ENCODE measurements at places on chromosomes 2 and 18.

GRCh38 chr2:159071190-159071915 lies 102.9 kb downstream of the TANC1 start:
- DNase-seq = no peak

DNA sequence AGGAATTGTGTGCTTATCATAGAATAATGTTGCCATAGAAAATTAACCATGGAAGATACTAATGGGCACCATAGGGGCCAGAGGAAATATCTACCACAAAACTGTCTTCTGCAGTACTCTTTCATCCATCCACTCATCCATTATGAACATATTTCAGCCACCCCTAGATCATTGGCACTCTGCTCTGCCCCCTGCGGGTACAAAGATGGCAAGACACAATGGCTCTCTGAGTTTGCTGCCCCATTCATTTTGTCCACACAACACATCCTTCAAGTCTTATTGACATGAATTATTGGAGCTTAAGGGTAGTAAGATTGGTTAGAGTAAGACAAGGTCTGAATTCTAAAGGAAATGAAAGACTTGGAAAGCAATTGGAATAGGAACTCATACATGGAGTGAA lies 1224.7 kb upstream of the CELF4 start:
- DNase-seq = no peak

DNA sequence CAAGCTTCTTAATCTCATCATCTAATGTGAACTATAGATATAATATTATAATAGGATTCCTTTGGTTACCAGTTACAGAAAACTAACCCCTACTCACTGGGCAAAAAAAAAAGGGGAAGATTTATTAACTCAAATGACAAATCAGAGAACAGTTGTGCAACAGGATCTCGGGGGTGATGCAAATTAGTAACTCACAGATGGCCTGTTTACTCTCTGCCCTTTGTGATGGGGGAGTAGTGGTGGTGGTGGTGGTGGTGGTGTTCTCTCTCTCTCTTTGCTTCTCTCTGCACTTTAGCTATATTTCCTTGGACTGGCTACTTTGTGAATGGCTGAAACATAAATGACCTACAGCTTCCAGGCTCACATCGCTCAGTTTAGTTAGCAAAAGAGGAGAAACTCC lies 59.0 kb downstream of the TMEM247 start:
- peak; percentile 20 for DNase-seq

DNA sequence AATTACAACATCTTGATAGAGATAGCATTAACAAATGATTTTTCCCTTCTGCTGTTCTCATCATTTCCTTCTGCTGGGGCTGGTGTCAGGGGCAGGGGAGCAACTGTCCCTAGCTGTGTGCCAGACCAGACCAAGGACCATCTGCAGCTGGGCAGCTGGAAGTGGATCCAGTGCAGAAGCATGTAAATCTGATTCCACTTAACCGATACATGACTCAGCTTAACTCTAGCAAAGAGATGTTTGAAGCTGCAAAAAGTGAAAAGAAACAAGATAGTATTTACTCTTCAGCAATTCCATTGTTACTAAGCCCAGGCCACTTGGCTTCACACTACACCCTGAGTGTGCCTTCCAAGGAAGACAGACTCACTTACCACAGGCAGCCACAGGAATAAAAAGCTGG lies 151.1 kb downstream of the GALNT1 start:
- no peak for DNase-seq

GRCh38 chr2:112712903-112713584 lies 7.8 kb upstream of the NT5DC4 start:
- DNase-seq = peak; percentile 78

- DNase-seq = no peak
These were observed 14.5 kb downstream of the SLC39A10 start for GRCh38 chr2:195671563-195671962.

GRCh38 chr2:239326831-239327535 lies 73.8 kb downstream of the HDAC4 start:
- peak; percentile 30 for DNase-seq

DNA sequence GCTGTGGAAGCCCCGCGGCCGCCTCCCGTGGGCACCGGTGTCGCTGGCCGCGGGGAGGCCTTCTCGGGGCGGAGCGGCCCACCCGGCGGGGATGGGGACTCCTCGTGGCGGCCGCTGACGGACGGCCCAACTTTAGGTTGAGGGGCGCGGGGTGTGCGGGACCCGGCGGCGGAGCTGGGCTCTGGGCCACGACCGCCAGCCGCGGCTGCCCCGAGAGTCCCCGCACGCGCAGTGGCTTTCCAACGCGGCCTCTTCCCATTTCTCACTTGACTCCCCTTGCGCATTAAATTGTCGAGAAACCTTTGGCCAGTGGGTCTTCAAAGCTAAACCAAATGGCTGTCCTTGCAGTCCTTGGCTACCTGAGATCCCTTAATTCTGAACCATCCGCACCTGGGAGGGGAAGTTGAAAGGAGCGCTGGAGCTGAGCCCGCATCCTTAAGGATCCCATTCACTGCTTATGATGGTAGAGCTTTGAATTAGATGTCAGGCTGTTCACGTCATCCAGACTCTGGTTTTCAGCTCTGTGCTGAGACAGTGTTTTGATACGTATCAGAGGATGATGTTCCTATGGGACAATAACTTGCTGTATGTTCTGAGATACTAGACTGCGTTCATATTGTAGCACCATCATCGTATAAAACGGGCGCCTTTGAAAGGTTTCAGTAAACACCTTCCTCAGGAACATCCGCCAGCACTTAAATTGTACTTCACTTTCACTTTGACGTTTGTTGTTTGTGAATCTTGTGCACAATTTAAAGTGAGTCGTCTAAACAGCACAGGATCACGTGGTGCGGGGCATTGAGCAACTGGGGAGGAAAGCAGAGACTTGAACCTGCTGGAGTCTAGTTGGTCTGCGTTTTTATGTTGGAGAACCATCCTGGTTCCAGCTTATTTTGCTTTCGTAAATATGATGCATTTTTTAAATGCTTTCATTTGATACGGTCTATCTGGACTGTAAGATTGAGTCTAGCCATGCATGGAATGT lies 874 bp downstream of the CLIP4 start:
- DNase-seq = peak; percentile 81

- DNase-seq = peak; percentile 55
These were observed 338.7 kb downstream of the CDH2 start for GRCh38 chr18:27838225-27838624.

GRCh38 chr18:24396082-24396633 lies 1.5 kb downstream of the OSBPL1A start:
- DNase-seq = peak; percentile 5

DNA sequence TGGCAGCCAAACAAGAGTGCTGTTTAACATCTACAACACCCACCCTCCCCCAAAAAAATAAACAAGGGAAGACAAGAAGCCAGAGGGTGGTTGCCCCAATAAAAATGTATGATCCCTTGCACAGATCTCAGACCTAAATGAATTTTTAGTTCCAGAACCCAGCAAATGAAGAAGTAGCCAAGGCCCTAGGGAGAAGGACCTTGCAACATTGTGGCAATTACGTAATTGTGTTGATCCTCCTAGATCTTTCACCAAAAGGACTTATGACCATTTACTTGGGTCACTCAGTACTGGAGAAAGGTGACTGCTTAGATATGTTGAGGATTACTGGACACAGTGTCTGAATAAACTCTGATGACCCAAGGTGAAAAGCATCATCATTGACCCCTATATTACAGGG lies 1393.8 kb downstream of the LRP1B start:
- DNase-seq = no peak

- no peak for DNase-seq
These were observed 60.5 kb downstream of the CDH2 start for GRCh38 chr18:28116461-28116860.
